ENCODE measurements at places on chromosomes 5 and 9.

GRCh38 chr5:14143546-14143840 is 351 bp downstream of the TRIO start:
- no peak for DNase-seq

- DNase-seq: no peak
Observed at GRCh38 chr9:96006961-96007360, 131.5 kb downstream of the ERCC6L2 start.

DNA sequence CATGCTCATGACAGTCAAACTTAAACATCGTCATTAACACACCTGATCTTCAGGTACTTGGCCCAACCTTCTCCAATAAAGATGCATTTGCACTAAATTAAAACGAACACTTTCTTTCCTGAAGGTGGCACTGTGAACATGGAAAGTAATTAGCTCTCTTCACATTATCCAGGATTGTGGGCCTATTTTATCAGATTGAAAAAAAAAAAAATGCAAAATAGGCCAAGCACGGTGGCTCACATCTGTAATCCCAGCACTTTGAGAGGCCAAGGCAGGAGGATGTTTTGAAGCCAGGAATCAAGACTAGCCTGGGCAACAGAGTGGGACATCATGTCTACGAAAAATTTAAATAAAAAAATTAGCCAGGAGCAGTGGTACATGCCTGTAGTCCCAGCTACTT is 14.4 kb upstream of the CDC20B start:
- DNase-seq: no peak

GRCh38 chr5:174991847-174992246 is 267.5 kb downstream of the MSX2 start:
- DNase-seq: no peak

DNA sequence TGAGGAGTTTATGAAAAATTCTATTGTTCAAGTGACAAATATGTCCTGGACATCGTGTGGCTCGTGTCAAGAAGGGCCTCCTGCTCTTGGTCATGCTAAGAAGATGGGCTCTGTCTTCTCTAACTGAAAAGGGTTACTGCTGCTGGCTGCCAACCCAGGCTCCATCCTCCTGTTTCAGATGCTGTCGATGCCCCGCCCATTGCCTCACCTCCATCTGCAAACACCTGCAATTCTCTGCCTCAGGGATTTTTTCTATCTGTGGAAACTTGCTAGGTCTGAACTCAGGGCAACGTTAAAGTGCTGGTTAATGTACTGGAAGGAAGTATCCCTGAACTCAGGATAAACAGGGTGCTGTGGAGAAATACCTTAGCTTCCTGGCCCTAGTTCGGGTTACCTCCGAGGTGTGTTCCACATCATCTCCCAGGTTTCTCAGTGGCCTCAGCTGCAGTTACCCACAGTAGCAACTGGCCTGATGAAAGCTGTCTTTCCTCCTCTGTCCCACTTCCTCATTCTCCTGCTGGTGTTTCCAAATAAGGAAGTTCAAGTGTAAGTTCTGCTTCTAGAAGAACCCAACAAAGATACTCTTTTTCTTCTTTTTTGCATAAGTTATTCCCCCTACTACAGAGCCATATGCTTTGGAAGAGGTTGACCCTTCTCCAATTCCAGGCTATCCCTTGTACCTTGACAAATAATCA is 151.7 kb upstream of the SMIM23 start:
- no peak for DNase-seq

DNA sequence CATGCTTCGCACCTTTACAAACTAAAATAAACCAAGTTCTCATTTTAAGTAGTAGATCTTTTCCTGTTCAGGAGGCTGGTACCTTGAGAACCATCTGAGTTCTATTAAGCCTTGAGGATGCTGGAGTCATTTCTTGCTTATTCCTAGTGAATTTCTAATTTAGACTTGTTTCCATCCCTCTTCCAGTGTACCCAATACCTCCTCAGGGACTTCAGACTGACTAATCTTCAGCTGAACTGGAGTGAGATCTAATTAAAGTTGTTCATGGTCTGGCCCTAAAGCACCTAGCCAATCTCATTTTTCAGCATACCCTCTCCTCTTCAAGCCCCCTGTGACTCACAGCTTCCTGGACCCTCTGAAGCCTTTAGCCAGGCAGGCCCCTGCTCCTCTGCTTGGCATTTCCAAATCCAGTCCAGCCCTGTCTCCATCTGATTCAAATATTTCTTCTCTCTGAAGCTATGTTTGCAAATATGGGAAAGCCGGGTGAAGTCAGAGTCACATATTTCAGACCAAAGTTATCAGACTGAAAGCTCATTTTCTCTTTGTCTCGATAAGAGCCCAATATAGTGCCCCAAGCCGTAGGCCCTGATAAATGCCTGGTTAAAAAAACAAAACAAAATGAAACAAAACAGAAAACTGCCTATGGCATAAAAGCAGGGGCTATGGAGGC is 19.4 kb upstream of the TNFSF15 start:
- no peak for DNase-seq

DNA sequence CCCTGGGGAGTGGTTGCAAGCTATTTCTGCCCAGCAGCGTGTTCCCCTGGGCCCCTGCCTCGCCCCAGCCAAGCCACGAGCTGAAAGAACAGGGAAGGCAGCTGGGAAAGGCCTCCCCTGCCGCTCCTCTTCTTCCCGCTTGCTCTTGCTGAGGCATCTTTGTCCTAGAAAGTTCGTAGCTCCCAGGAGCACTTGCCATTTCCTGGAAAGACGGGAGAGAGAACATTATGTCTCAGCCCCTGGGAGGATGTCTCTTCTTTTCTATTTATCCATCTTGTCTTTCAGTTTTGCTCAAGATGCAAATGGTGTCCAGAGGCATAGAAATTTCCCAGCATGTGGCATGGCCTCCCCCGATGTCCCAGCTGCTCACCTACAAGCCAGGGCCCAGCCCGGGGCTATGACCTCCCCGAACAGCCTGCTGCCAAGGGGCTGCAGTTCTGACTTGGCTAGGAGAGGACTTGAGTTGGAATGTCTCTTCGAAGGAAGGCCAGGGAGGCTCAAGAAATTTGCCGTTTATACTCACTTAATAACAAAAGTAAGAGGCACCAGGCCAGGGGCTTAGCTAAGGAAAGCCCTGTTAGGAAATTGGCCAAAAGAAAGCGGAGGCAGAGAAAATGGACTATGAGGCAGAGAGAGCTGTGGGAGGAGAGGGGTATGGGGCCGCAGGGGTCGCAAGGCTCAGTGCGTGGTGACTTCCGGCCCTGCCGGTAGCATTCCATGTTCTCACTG is 87.3 kb downstream of the LIFR start:
- peak; percentile 94 for DNase-seq

GRCh38 chr9:98995059-98995671 is 51.5 kb downstream of the COL15A1 start:
- DNase-seq: peak; percentile 81

DNA sequence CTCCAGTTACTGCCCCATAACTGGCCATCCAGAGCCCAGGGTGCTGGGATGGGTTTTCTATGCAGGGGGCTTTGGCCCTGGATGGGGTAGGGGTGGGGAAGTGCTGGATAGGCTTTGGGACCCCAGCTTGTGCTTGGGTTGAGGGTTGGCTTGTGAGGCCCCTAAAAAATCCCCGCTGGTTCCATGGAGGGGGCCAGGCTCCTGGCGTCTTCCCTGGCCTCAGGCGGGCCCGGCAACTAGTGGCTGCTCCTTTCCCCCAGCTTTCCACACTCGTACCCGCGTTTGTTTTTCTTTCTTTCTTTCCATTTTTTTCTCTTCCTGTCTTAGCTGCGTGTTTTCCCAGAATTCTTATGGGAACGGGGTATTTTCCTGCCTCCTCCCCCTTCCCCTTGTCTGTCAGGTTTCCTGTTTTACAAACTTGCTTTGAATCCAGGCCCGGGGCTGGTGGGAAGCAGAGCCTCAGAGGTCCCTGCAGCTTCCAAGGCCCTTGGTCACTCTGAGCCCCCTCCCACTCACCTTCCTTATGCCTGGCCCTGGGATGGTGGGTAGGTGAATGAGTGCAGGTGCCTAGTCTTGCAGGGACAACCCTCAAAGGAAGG is 40.2 kb downstream of the RGS3 start:
- peak; percentile 51 for DNase-seq

- no peak for DNase-seq
Observed at GRCh38 chr5:33033516-33033915, 322.4 kb downstream of the NPR3 start.

DNA sequence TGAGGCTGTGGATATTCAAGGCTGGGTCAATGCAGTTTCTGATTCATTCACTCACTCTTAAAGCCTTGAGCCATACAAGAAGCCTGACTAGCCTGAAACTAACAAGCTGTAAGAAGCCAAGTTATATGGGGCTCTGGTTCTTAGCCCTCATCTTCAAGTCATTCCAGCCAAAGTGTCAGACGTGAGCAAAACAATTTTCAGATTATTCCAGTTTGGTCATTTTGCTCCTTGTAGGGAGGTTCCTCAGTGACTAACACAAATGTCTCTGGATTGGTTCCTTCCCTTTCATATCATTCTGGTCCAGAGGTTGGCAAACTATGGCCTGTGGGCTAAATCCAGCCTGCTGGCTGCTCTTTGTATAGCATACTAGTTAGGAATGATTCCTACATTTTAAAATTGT is 12.5 kb upstream of the SHOC1 start:
- no peak for DNase-seq

DNA sequence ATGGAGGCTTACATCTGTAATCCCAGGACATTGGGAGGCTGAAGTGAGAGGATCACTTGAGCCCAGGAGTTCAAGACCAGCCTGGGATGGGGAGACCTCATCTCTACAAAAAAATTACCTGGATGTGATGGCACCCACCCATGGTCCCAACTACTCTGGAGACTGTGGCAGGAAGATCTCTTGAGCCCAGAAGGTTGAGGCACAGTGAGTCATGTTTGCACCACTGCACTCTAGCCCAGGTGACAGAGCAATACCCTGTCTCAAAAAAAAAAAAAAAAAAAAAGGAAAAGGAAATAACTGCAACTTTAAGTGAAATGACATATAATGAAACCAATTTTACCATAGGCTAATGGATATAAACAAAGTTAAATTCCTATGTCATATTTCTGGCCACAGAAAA is 152.1 kb upstream of the DHFR start:
- no peak for DNase-seq

DNA sequence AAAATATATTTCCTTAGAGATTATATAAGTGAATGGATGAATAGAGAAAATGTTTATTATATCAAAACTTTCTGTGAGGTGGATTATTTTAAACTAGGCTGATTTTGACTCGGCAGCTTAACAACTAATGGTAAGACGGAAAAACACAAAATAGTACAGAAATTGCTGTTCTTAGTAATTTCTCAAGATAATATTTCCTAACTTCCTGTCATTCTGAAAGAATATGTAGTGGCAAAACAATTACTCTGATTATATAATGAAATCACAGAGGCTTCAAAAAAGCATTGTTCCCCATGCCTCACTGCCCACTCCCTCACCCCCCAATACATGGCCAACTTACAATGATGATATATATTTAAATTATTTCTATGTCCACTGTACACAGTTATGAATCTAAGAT is 85.4 kb downstream of the YTHDC2 start:
- no peak for DNase-seq

GRCh38 chr5:135851915-135852845 is 17.7 kb downstream of the SLC25A48 start:
- DNase-seq: no peak

DNA sequence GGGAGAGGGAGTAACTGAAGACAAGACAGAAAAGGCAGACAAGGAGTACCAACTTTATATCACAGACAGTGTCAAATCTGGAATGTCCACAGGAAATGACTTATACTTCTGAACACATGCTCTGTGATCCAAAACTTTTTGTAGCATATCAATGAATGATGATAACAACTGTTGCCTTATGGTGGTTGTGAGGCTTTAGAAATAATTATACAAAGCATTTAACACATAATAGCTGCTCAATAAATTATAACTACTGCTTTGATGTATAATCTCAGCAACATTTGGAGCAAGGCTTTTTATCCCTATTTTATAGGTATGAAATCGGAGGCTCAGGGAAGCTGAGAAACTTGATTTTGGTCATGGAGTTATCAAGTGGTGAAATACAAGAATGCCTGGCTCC is 3.3 kb upstream of the ASTN2 start:
- no peak for DNase-seq

DNA sequence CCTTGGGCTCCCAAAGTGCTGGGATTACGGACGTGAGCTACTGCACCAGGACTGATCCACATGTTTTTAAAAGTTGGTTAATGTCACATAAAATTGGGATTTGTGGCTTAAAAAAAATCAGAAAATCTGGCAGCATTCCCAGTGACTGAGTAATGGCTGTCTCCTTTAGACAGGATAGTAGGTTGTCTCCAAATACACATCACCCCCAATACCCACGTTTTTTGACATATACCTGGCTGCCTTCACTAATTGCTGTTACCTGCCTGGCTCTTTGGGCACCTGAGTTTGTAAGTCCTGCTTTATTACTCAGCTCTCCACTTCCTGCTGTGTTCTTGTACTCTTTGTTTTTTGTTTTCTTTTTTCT is 84.8 kb downstream of the KDM4C start:
- DNase-seq: no peak

DNA sequence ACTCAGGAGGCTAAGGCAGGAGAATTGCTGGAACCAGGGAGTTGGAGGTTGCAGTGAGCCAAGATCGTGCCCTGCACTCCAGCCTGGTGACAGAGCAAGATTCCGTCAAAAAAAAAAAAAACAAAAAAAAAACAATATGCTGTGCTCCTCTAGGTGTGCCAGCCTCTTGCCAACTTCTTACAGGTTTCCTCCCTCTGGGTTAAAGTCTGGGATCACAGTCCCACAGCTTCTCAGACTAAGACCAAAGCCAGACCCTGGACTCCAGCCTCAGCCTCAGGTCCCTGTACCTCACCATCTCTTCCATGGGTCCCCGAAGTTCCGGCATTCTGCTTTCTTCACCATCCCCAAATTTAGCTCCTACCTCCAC is 180.8 kb upstream of the MVB12B start:
- peak; percentile 8 for DNase-seq

- no peak for DNase-seq
Observed at GRCh38 chr5:102312586-102313370, 16.7 kb upstream of the SLCO4C1 start.

DNA sequence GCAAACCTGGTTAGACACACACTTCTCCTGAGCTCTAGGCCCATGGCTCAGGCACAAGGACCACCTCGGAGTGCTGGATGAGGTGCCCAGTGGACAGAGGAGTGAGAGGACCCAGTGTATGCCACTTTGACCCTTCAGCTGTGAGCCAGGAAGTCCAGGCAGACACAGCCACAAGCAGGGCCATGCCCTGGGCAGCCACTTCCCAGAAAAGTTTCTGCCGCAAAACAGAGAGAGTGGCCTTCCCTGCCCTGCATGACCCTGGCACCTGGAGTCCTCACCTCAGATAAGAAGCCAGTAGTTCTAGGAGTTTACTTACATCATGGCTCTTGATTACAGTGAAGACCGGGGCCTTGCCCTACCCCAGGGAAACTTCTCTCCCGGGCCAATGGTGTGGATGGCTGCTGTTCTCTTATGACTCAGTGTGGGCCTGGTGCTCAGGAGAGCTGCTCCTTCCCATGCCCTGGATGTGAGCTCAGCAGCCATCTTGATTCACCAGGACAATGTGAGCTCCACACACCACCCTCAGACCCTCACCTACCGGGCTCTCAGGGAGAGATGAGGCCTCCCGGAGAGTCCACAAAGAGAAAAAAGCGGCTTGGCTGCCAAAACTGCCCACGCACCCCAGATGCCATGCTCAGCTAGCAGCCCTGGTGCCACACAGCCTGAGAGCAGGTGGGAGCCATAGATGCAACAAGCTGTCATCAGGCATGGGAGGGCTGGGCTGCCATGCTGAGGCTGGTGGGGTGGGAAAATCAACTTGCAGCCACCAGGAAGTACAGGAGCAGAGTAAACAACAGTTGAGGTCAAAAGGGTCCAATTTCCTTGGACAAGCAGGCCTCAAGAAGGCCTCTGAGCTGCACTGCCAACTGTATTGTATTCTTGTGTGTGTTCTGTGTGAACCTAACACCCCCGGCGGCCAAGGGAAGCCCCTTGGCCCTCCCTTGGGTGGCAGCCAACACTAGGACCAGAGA is 11.7 kb upstream of the IRF1 start:
- DNase-seq: no peak

- DNase-seq: no peak
Observed at GRCh38 chr5:152118676-152119470, 194.2 kb upstream of the GLRA1 start.

All from posterior vena cava (tissue), 2 donors.